ENCODE measurements at places on chromosomes 4 and X. TPM values are rescaled to one million over a fixed set of nuclear protein-coding genes. Genes with fewer than 3 reads are reported as not detected.

The FRAS1 gene
- 5.4 TPM for total RNA-seq

The PRRG3 gene
- not detected for total RNA-seq

The LARP1B gene
- total RNA-seq, result 18.6 TPM

The DSPP gene
- total RNA-seq, result not detected

The F9 gene
- not detected for total RNA-seq

The NDST3 gene
- total RNA-seq, result not detected

The HS3ST1 gene
- 0.56 TPM for total RNA-seq

The LUZP4 gene
- not detected for total RNA-seq

The STIM2 gene
- total RNA-seq, result 12.5 TPM

The ANOS1 gene
- 2.1 TPM for total RNA-seq

The CHRNA9 gene
- total RNA-seq, result not detected

The SHROOM2 gene
- total RNA-seq, result 0.19 TPM

The DDX3X gene
- 242 TPM for total RNA-seq

The WNK3 gene
- total RNA-seq, result 1.1 TPM
